ENCODE measurements at places on chromosomes 3 and 15. TPM values are rescaled to one million over a fixed set of nuclear protein-coding genes. Genes with fewer than 3 reads are reported as not detected.

MITF gene
- total RNA-seq = 15.3 TPM

RNU5B-1 gene
- not detected for total RNA-seq

- DNase-seq = no peak
Measured at GRCh38 chr15:101153801-101154656, 97.8 kb downstream of the CHSY1 start.

DNA sequence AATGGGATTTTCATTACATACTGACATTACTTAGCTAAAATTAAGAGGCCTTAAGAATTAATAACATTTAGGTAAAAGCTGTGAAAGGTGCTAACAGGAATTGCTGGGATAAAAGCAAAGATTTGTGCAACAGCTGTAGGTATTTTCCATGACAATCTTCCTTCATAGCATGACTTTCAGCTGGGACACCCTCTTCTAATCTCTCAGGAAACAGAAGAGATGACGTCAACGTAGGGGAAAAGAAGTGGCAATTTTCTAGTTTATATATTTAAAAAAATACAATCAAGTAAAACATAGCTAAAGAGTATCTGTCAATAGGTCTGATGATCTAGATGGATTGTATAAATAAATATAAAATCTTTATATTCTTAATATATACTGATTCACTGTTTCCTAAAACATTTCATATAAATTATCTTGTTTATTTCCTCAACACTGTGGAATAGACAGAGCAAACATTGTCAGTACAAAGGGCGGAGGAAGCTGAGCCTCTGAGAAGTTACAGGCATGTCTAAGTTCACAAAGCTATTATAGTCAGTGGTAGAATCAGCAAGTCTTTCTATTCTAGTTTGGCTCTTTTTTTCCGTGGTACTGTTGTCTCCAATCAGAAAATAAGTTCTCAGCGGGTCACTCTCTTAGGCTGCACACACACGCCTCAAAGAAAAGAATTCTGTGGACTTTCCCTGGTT, 217.0 kb downstream of the P3H2 start:
- DNase-seq = no peak

- DNase-seq = no peak
Measured at GRCh38 chr3:2090095-2090911, 8.4 kb upstream of the CNTN4 start.

DNA sequence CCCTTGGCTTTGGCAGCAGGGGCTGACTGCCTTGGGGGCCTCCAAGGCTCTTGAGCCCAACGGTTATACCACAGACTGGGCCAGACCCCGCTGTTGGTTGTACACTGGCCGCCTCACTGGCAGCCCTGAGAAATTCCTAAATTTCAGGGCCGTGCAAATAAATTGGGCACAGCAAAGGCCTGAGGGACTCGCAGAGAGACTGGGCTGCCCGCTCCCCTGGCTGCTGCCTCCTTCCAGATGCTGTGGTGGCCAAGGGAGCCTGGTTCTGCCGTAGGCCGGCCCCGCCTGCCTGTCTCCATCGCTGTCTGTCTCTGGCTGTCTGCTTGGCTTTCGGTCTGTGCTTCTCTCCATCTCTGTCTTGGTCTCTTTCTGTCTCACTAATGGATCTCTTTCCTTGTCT, 9.0 kb downstream of the FBLN2 start:
- no peak for DNase-seq

GRCh38 chr15:39465843-39466749, 114.8 kb upstream of the THBS1 start:
- peak; percentile 88 for DNase-seq

CORO2B gene
- 1.7 TPM for total RNA-seq

Measured in lower leg skin (tissue), 4 donors.